ENCODE measurements at places on chromosomes 12 and 14.

GRCh38 chr14:97329701-97330100, 532.5 kb downstream of the VRK1 start:
- DNase-seq: no peak

DNA sequence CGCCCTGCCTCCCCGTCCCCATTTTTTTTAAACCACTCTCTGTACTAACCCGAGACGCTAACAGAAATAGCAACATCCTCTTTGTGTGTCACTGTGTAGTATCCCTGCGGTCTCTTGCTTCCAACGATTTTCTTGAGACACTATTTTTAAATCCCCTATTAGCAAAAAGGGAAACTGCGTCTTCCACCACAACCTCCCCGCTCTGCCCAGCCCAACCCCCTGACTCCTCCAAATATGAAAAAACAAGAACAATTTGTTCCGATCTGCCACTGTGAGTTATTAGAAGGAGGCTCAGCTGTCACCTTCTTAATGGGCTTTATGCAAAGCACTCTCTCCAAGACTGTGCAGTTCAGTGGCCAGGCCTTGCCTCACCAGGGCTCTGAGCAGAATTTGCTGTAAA, 76.3 kb downstream of the MAP1LC3B2 start:
- DNase-seq: no peak

- no peak for DNase-seq
Measured at GRCh38 chr12:42794806-42795205, 205.3 kb upstream of the PRICKLE1 start.

- DNase-seq: peak; percentile 13
Measured at GRCh38 chr14:54772451-54772881, 130.2 kb downstream of the GCH1 start.

DNA sequence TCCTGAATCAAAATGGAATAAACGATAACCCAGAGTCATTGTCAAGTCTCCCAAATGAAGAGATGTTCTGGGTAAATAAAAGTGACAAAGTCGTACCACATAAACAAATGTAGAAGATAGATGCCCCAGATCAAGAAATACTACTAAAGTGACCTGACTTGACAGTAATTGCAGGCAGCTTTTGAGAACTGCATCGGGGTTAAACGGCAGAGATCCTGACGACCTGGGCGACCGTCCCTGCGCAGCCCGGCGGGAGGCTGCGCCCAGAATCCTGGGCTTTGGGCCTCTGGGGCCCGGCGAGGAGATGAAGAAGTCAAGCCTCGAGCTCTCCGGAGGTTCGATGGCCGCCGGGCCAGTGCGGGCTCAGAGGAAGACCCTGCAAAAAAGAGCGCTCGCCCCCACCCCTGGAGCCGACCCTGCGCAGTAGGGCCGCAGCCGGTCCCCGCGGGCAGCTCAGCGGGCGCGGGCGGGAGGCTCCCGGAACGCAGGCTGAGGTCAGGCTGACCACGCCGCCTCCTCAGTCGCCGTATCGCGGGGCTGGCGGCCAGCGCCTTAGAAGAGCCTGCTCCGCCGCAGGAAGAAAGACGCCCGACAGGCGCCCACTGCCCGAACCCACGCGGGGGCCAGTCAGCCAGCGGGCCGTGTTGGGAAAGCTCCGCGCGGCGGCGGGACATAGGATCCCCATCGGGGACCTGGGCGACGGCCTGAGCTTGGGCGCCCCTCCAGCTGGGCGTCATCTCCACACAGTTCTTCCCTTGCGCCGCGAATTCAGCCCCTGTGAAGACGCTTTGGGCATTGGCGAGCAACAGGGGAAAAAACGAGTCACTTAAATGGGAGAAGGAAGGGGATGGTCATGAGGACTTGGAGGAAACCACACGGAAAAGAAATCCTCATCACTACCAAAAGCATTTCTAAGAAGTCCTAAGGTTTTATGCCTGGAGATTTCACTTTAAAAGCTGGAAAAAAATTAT, 16.0 kb downstream of the NKX2-1 start:
- no peak for DNase-seq

GRCh38 chr14:102545461-102546265, 36.1 kb upstream of the ANKRD9 start:
- no peak for DNase-seq

- DNase-seq: no peak
Measured at GRCh38 chr14:23145794-23146350, 26.8 kb upstream of the CEBPE start.

DNA sequence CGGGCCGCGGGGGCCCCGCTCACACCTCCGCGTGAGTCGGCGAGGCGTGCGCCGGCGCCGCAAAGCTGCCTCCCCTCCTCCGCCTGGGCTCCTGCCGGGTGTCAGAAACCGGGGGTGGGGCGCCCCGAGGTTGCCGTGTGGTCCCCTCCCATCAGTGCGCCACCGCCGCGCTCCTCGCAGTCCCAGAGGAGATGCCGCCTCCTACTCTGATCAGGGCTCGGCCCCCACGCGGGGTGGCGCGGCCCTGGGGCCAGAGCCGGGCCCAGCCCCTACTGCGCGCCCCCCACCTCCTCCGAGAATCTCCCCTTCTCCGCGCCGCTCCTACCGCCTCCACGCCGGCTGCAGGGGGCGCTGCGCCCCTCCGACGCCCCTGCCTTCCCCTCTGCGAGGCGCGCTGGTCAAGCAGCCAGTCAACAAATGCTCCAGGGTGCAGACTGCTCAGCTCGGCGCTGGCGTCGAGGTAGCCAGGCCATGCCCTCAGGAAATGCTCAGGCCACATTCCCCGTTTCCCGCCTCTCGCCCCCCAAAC, 467 bp upstream of the JAG2 start:
- DNase-seq: no peak

DNA sequence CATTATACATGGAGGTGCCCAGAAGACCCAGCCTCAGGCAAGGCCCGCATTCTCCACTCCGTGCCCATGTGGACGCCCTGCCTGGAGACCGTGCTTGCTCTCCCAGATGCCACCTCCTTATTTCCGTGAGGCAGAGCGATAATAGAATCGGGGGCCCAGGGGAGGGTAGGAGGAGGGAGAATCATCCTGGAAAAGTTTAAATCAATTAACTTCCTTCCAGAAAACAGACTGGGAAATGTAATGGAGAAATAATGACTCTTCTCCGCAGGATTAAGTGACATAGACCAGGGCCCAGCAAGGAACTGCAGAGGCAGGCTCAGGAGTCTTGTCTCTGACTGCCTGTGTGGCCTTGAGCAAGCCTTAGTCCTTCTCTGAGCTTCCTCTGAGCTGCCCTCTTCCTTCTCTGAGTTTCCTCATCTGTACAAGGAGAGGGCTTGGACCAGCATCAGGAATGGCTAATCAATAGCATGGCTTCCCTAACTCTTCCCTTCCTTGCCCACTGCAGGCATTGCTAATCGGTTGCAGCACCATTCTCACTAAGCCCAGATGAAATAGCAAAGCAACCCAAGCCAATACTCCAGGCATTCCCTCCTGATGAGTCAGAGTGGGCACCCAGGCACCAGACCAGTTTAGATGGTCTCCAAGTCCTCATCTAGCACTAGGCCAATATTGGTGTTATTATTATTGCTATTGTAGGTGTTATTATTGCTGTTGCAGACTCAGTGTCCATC, 11.3 kb upstream of the FAM222A start:
- peak; percentile 13 for DNase-seq

DNA sequence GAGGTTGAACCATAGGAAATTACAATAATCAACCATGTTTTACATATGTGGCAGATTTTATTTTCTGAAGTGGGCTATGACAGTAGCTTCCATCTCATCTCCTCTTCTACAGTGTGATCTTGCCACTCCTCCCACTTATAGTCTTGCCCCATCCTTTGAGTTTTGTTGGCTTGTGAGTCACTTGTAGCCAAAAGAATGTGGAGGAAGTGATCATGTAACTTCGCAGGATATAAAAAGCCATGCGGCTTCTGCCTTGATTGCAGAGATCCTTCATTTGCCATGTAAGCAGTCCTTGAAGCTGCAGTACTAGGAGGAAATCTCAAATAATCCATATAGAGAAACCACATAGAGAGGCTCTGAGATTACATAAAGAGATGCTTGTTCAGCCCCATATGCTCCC, 13.7 kb upstream of the ZNF84 start:
- DNase-seq: no peak

- DNase-seq: no peak
Measured at GRCh38 chr14:103521951-103522563, 573 bp downstream of the CKB start.

- DNase-seq: no peak
Measured at GRCh38 chr12:1398673-1399072, 195.7 kb downstream of the FBXL14 start.

DNA sequence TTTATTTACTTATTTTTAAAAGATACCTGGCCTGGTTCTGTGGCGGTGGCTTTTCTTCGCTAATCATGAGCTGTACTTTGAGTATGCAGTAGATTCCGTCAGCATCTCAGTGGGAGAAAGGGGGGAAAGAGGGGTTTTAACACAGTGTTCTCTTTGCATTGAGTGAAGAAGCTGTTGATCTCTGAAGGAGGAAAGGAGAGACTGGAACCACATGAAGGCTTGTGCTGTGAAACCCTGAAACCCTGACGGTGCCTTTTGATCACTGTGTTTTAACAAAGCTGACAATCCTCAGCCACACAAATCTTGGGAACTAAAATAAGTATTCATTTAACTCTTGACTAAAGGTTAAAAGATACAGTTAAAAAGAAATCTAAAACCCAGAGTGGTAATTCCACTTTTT, 250.1 kb downstream of the FBXL14 start:
- no peak for DNase-seq

DNA sequence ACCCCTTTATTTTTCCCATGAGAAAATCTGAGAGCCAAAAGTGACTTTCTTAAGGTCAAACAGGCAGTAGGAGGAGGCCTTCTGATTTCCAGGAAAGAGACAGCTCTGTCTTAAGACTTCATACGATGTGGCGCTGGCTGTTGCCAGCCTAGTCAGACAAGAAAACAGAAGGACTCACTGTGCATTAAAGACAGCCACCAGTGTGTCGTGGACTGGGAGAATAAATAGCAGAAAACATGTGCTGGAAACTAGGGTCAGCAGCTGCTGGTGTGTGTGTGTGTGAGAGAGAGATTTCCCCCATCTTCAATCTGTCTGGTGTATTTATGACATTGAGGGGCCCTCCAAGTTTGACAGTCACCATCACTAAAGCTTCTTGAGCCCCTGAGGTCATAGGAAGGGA, 708.6 kb upstream of the TMEM132C start:
- no peak for DNase-seq

DNA sequence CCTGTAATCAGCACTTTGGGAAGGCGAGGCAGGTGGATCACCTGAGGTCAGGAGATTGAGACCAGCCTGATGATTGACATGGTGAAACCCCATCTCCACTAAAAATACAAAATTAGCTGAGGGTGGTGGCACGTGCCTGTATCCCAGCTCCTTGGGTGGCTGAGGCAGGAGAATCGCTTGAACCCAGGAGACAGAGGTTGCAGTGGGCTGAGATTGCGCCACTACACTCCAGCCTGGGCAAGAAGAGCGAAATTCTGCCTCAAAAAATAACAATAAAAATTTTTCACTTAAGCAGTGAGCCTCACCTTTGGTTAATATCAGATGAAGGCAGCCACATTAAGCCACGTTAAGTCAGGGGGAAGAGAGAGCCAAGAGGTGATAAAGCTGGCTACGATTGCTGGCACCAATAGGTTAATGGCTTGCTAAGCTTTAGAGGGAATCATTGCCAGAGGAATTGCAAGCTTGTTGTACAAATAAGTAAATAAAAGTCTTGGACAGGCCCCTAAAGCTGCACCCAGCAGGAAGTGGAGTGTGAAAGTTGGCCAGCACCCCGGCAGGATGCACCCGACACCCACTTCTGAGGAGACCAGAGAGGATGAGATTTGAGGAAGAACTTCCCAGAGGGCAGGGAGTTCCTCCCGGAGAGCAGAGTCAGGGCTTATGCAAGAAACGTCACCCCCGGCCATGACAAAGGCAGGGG, 41.3 kb upstream of the TESC start:
- no peak for DNase-seq

DNA sequence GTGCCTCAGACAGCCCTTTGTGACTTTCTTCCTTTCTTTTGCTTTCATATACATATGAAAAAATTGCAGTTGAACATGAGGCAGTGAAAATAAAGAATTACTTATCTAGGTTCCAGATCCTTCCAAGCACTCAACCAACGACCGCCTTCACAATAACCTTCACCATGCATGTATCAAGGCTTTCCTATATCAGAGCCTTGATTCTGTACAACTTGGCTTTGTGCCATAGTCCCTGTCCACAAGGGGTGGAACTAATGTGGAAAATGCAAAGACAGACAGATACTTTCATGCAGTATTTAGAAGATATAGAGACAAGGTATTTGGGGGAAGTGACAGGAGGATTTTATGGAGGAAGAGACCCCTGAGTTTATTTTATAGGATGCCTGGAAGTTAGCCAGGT, 48.6 kb upstream of the PLEKHA5 start:
- no peak for DNase-seq

- peak; percentile 26 for DNase-seq
Measured at GRCh38 chr14:52043690-52044089, 25.2 kb downstream of the NID2 start.

DNA sequence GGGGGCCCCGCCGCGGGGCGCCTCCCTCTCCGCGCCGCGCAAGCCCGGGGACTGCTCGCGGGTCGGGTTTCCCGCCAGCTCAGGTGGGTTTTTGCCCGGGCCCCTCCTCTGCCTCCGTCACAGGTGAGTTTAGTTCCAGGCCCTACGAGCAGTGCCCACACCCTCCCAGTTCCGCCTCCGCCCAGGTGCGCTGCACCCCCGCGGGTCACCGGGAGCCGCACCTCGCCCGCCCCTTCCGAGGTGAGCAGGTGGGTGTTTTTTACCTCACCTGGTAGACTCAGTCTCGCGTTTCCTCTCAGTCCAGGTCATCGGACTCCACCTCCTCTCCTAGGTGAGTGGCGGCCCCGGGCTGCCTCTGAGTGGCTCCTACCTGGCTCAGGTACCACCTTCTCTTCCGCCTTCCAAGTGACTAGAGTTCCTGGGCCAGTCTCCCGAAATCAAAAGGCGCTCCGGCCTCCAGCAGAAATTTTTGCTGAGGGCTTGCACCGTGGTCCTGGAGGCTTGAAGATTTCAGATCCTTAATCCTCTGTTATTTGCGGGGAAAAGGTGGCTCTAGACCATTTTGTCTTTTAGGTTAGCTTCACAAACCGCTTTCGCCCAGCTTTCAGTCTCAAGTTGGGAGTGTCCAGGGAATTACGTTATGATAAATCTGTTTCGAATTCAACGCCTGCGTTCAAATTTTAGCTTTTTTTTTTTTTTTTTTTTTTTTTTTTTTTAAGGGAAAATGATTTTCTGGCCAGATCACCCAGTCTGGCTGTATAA, at the start of gene TMEM30B:
TSS of gene TMEM30B (minus strand) at position 153 of the 762 bp plus-strand sequence. CDS start 191 bp downstream, outside the sequence.
- peak; percentile 94 for DNase-seq

DNA sequence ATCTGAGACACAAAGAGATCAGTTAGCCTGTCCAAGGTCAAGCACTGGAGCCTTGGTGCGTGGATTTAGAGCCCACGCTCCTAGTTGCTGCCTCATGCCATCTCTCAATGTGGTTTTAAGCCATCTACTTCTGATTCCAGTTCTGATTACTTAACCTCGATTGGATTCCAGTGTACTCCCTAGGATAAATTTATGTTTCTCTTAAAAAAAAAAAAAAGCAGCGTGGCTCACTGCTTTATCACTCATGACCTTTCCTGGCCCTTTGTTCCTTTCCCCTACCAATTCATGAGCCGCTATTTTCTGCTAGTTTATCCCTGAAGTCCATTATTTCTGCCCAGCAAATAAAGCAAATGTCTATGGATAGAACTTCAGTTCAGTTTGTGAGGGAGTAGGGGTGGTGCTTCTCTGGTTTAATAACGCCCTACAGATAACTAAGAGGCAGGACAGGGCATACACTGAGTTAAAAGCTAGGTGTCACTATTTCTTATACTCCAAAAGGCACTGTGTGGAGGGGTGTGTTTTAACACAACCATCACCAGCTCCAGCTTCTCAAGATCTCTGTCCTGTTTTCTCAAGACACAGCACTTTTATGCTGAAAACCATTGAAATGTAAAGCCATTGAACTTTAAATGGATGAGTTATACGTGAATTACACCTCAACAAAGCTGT, 9.8 kb upstream of the PARP11 start:
- no peak for DNase-seq

All from RWPE1 (cell line).